Stimulated activated CD8-positive, alpha-beta memory T cell treated with anti-CD3 and anti-CD28 coated beads, Interleukin-4, amount 100 ng/mL, for 24 hours (primary cell): ENCODE measurements at places on chromosomes 3 and 15.

GRCh38 chr3:71453822-71454511 is 129.6 kb downstream of the FOXP1 start:
- no peak for DNase-seq

- no peak for DNase-seq
Observed at GRCh38 chr3:86047161-86047560, 943.8 kb downstream of the VGLL3 start.

- DNase-seq = no peak
Observed at GRCh38 chr15:85754989-85755388, 39.7 kb downstream of the KLHL25 start.

- DNase-seq = no peak
Observed at GRCh38 chr3:169695031-169695430, 31.5 kb upstream of the MECOM start.

GRCh38 chr3:58116985-58117384 is 93.8 kb downstream of the DNASE1L3 start:
- no peak for DNase-seq

DNA sequence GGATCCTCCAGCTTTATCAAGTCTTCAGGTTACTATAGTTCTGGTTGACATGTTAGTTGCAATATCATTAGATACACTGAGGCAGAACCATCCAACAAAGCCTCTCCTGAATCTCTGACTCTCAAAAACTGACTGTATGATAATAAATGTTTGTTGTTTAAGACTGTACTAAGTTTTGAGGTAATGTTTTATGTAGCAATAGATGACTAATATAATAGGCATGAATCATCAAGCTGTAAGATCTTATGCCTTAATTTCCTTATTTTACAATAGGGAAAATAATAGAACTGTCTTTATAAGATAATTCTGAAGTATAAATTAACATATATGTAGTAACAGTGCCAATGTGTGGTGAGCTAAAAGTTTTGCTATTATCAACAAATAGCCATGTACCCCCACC is 88.9 kb upstream of the TBC1D5 start:
- no peak for DNase-seq

- no peak for DNase-seq
Observed at GRCh38 chr15:43908516-43909050, 81.8 kb downstream of the WDR76 start.
